ENCODE measurements at places on chromosomes 7 and 10.

- DNase-seq: no peak
Observed at GRCh38 chr7:143882604-143883078, 19.3 kb downstream of the TCAF1 start.

- DNase-seq: peak; percentile 43
Observed at GRCh38 chr10:123583639-123584418, 82.3 kb upstream of the GPR26 start.

DNA sequence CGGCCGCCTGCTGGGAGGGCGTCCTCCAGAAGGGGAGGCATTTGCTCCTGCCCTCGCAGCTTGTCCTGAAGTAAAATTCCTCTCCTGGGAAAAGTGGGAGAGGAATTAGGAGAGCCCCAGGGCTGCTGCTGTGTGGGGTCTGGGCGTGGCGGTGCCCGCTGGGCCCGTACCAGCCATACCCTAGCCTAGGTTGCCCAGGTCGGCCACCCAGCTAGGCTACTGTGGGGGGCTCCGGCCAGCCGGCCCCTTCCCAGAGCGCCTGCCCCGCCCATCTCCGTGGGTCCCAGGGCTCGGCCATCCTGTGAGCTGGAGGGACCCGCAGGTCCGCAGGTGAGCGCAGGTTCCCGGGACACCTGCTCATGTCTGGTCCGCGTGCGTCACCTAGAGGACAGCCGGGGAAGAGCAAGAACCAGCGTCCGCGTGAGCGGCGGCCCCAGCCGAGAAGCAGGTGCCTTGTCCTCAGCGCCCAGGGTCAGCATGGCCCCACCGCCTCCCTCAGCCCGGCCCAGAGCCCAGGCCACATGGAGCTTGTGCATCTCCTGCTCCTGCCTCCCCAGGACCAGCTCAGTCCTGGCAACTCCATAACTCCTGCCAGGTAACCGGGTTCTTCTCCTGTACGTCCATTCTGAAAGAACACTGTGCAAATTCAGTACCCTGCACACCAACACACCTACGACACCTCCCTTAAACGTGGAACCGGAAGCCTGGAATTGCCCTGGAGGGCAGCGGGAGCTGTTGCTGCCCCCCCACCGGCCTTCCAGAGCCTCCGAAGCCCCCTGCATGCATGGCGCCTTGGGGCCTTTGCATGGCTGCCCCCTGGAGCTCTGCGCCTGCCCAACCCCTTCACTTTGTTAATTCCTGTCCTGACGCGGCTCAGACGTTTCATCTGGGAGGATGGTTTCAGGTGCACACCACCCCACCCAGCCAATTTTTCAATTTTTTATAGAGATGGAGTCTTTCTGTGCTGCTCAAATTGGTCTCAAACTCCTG lies 22.8 kb upstream of the FOXL3 start:
- no peak for DNase-seq

GRCh38 chr7:111175908-111176441 lies 85.0 kb downstream of the LRRN3 start:
- DNase-seq: no peak

DNA sequence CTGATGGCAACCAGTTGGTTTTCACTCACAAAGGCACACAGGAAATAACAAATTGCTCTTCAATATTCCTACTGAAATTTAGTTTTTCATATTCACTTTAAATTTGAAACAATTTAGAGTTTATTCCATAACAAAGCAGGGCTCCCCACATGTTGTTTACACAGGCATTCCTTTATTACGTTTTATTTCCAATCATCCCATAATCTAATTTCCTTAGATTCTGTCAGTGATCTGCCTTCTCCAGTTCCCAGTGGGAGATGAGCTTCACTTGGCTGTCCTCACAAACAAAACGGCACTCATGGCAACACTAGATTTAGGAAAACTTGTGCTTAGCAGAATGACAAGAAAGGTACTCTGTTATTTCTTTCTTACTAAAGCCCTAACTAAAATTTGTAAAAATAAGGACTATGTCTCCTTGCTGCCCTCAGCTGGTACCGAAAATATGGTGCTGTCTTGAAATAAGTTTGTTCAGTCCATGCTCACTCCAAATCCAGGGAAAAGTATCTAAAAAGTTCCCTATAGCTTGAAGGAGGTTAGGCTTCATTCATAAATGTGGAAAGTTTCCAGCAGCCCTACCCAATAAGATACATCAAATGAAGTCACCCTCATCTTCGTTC lies 23.0 kb downstream of the PHYH start:
- no peak for DNase-seq

DNA sequence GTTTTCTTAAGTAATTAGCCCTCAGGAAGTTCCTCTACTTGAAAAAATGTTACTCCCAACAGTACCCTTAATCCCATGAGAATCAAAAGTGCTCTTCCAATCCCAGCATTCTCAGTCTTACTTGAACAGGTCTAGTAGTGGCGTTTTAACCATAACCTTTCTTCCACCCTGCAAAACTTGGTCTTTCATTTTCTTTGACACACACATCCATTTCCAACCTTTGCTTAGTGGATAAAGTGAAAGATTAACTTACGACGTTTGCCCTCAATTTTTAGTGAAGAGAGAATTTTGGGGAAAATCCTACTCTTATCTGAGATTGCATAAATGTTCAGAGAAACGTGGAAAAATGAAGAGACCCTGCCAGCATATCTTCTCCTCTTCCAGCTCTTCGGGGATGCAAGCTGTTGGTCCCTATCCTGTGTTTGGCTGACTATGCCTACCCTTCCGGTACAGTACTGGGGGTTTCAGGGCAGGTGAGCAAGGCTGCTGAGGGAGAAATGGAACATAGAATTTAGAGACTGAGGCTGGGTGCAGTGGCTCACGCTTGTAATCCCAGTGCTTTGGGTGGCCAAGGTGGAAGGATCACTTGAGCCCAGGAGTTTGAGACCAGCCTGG lies 18.8 kb downstream of the WBP1L start:
- no peak for DNase-seq
